ENCODE measurements at places on chromosomes 5 and 9.

- H3K27ac ChIP-seq = peak overlapping the region; percentile 32
- peaks cover 21% of the 10 kb centered on the region for H3K36me3 ChIP-seq
- H3K4me3 ChIP-seq = no peak overlapping the region
- no peak for DNase-seq
- H3K4me1 ChIP-seq = peaks cover 75% of the 10 kb centered on the region
Observed at GRCh38 chr5:143186623-143187022, 216.9 kb downstream of the NR3C1 start.

DNA sequence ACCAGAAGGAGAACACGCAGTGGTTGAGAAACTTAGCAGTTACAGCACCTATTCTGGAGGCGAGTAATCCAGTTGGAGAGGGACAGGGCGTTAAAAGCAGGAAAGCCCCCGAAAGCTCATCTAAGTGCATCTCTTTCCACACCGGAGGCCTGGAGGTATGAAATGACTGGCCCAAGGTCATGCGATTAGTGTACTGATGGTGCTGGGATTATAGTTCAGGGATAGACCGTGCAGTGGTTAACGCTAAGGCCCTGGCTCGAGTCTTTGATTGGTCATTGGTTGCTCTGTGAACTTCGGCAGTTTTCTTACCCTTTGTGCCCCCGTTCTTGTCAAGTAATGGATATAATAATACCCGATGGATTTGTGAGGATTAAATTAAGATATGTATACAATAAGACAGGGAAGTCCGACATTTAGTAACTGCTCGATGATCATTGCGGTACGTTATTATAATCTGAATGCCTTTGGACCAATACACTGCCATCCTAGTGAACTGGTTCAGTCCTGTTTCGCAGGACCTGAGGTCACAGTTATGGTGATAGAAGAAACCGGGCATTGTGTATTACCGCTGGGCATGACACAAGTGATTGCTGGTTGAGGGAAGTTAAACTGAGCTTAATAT is 960 bp downstream of the CANX start:
- H3K27ac ChIP-seq = peak overlapping the region; percentile 99
- peaks cover 22% of the 10 kb centered on the region for H3K36me3 ChIP-seq
- peak overlapping the region; percentile 100 for H3K4me3 ChIP-seq

GRCh38 chr9:72443855-72444254 is 77.6 kb upstream of the TMC1 start:
- H3K4me1 ChIP-seq = peaks cover 43% of the 10 kb centered on the region
- H3K36me3 ChIP-seq = no peaks in the 10 kb centered on the region

- DNase-seq = no peak
- no peaks in the 10 kb centered on the region for H3K27me3 ChIP-seq
- no peak overlapping the region for H3K4me3 ChIP-seq
- no peaks in the 10 kb centered on the region for H3K36me3 ChIP-seq
- no peak overlapping the region for H3K27ac ChIP-seq
- peaks cover 7% of the 10 kb centered on the region for H3K4me1 ChIP-seq
Observed at GRCh38 chr9:70506159-70506558, 91.7 kb upstream of the KLF9 start.

GRCh38 chr5:27458287-27458686 is 419.9 kb upstream of the CDH9 start:
- no peak for DNase-seq
- H3K4me1 ChIP-seq = no peaks in the 10 kb centered on the region
- no peak overlapping the region for H3K27ac ChIP-seq

DNA sequence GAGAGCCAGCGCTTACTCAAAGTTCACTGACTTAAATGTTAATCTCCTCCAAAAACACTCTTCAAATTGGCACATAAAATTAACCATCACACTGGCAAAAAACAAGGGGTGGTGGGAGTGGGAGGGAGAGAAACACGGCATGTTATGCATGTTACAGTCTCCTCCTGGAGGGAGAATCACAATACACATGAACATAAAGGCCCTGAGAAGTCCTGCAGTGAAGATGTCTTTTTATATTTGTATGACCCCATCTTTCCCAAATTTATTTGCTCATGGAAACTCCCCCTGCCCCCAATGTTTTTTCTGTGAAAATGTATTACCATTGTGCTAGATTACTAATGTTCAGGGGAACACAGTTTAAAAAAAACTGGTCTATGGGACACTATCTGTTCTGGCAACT is 37.8 kb upstream of the ANKH start:
- peaks cover 1% of the 10 kb centered on the region for H3K36me3 ChIP-seq
- H3K4me3 ChIP-seq = no peak overlapping the region
- DNase-seq = no peak
- H3K27ac ChIP-seq = no peak overlapping the region
- H3K4me1 ChIP-seq = no peaks in the 10 kb centered on the region

DNA sequence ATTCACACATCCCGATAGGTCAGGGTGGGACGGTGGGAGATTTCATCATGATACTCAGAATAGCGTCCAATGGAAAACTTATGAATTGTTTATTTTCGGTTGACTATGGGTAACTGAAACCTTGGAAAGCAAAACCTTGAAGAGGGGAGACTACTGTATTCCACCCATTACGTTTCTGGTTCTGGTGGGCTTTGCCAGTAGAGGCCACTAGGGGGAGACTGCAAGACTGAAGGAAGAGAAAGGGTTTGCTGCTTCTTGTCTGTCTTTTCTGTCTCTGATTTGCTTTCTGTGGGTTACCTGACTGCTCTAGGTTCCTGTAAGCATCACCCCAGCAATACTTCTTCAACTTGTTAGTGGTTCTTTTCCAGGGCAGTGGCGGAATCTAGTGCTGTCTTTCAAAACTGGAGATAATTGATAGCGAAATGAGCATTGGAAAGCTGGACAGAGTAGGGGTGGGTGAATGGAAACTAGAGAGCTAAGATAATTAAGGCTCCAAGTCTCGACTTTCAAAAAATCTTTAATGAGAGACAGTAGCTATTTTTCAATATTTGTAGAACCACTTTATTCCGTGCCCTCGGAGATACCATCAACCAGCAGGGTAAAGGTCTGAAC is 27.0 kb downstream of the GRIN3A start:
- H3K27ac ChIP-seq = no peak overlapping the region
- no peak for DNase-seq
- H3K36me3 ChIP-seq = no peaks in the 10 kb centered on the region
- no peak overlapping the region for H3K4me3 ChIP-seq

GRCh38 chr9:126166291-126166690 is 160.3 kb upstream of the MVB12B start:
- no peaks in the 10 kb centered on the region for H3K4me1 ChIP-seq
- DNase-seq = no peak
- H3K27me3 ChIP-seq = peaks cover 8% of the 10 kb centered on the region
- no peak overlapping the region for H3K27ac ChIP-seq
- H3K36me3 ChIP-seq = no peaks in the 10 kb centered on the region

DNA sequence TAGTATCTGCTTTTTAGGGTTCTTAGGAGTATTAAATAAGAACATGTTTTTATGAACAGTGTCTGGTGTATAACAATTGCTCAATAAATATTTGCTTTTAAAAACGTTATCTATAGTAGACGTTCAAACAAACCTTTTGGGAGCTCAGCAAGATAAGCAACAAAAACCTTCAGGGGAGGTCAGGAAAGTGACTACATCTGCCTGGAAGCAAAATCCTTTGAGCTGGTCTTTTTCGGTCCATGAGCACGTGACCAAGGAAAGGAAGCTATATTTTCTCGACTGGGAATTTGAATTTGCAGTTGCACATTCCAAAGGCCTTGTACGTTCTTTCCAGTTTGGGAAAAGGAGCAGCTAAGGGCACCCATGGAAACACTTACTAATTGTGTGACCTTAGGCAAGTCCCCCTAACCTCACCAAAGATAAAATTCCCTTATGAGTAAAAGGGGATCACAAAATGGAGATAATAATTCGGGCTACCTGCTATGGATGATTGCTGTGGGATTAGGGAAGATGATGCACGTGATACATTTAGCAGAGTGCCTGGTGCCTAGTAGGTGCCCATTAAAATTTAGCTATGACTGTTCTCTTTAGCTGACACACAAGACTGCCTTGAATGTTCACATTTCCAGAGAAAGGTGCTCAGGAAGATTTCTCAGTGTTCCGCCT is 45.4 kb downstream of the PTTG1 start:
- no peaks in the 10 kb centered on the region for H3K27me3 ChIP-seq
- peak overlapping the region; percentile 100 for H3K27ac ChIP-seq
- H3K4me3 ChIP-seq = peak overlapping the region; percentile 100
- DNase-seq = no peak
- H3K4me1 ChIP-seq = peaks cover 67% of the 10 kb centered on the region

- no peak overlapping the region for H3K27ac ChIP-seq
- H3K4me3 ChIP-seq = no peak overlapping the region
- no peaks in the 10 kb centered on the region for H3K27me3 ChIP-seq
- no peaks in the 10 kb centered on the region for H3K4me1 ChIP-seq
- DNase-seq = no peak
- H3K36me3 ChIP-seq = peaks cover 24% of the 10 kb centered on the region
Observed at GRCh38 chr5:80820685-80821084, 139.5 kb upstream of the RASGRF2 start.

GRCh38 chr5:28766565-28767158 is 1728.3 kb upstream of the CDH9 start:
- H3K27me3 ChIP-seq = no peaks in the 10 kb centered on the region
- no peak for DNase-seq
- H3K4me3 ChIP-seq = no peak overlapping the region
- no peaks in the 10 kb centered on the region for H3K36me3 ChIP-seq
- H3K4me1 ChIP-seq = no peaks in the 10 kb centered on the region
- no peak overlapping the region for H3K27ac ChIP-seq

- H3K4me3 ChIP-seq = peak overlapping the region; percentile 98
- H3K36me3 ChIP-seq = peaks cover 31% of the 10 kb centered on the region
- peak; percentile 57 for DNase-seq
- H3K27me3 ChIP-seq = no peaks in the 10 kb centered on the region
Observed at GRCh38 chr5:98927242-98927988, 1.4 kb downstream of the CHD1 start.

DNA sequence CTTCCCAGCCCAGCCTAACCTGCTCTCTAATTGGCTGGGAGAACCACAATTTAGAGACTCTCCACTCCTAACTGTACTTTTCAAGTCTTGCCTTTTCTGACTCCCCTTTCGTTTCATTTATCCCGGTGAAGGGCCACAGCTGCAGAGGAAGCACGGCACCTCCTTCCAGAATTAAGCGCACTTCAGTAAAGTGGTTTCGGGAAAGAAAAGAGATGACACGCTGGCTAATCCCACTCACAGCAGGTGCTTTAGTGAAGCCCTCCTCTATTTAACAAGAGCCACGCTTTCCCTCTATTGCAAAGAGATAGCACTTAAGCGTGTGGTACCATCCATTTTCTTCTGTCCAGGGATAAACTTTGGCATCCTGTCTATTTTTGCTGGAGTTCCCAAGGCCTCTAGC is 4.8 kb downstream of the DNAH5 start:
- no peak for DNase-seq
- no peaks in the 10 kb centered on the region for H3K27me3 ChIP-seq
- no peak overlapping the region for H3K27ac ChIP-seq

DNA sequence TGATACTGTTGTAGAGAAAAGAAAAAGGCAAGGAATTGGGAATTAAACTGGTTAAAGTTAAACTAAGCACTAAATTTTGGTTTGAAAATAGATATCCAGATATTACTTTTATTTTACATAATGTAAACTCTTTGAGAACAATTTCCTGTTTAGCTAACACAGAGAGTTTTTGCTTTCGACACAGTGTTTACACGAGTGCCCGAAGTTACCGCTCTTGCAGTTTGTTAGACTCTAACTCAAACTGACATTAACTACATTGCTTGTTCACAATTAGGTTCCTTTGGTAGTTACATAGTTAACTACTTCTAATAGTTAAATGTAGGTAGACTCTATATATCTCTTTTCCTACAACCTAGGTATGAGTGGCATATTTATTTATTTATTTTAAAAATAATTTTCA is 117.1 kb upstream of the CHD1 start:
- no peak overlapping the region for H3K4me3 ChIP-seq
- no peak overlapping the region for H3K27ac ChIP-seq
- H3K36me3 ChIP-seq = peaks cover 8% of the 10 kb centered on the region
- H3K27me3 ChIP-seq = peaks cover 5% of the 10 kb centered on the region
- no peaks in the 10 kb centered on the region for H3K4me1 ChIP-seq
- DNase-seq = no peak

DNA sequence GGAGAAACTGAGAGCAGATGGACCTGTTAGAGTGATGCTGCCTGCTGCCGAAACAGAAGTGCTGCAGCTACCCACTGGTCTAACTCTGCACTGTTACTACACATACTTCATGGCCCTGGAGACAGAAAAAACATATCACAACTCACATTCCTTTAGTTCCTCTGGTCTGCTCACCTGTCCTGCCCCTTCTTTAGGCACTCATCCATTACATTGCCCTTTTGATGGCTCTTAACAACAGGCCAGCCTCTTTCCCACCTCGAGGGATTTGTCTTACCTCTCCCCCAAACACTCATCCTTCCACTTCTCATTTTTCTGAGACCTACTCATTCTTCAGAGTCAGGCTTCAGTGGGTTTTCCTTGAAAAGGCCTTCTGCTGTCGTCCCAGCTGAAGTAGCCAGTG is 49.2 kb downstream of the KCTD16 start:
- H3K4me1 ChIP-seq = no peaks in the 10 kb centered on the region
- no peak overlapping the region for H3K27ac ChIP-seq
- no peak overlapping the region for H3K4me3 ChIP-seq
- H3K27me3 ChIP-seq = peaks cover 5% of the 10 kb centered on the region
- no peak for DNase-seq

- peaks cover 11% of the 10 kb centered on the region for H3K36me3 ChIP-seq
- H3K27ac ChIP-seq = peak overlapping the region; percentile 81
- no peak overlapping the region for H3K4me3 ChIP-seq
- H3K27me3 ChIP-seq = no peaks in the 10 kb centered on the region
- H3K4me1 ChIP-seq = peaks cover 14% of the 10 kb centered on the region
Observed at GRCh38 chr5:400282-401145, 42.5 kb upstream of the EXOC3 start.

GRCh38 chr5:89313804-89314588 is 431.0 kb upstream of the MEF2C start:
- no peak for DNase-seq
- no peaks in the 10 kb centered on the region for H3K4me1 ChIP-seq
- H3K27ac ChIP-seq = peak overlapping the region; percentile 24
- no peaks in the 10 kb centered on the region for H3K27me3 ChIP-seq
- no peak overlapping the region for H3K4me3 ChIP-seq
- no peaks in the 10 kb centered on the region for H3K36me3 ChIP-seq

- peaks cover 13% of the 10 kb centered on the region for H3K4me1 ChIP-seq
- peaks cover 1% of the 10 kb centered on the region for H3K36me3 ChIP-seq
- H3K4me3 ChIP-seq = no peak overlapping the region
- H3K27ac ChIP-seq = no peak overlapping the region
- peaks cover 19% of the 10 kb centered on the region for H3K27me3 ChIP-seq
- DNase-seq = no peak
Observed at GRCh38 chr9:22170556-22170955, 161.5 kb upstream of the CDKN2B start.

GRCh38 chr5:58794875-58795274 is 212.0 kb downstream of the RAB3C start:
- no peak overlapping the region for H3K27ac ChIP-seq
- no peak overlapping the region for H3K4me3 ChIP-seq
- H3K27me3 ChIP-seq = peaks cover 2% of the 10 kb centered on the region
- no peaks in the 10 kb centered on the region for H3K36me3 ChIP-seq
- DNase-seq = no peak

- H3K4me1 ChIP-seq = no peaks in the 10 kb centered on the region
- no peak overlapping the region for H3K4me3 ChIP-seq
- no peaks in the 10 kb centered on the region for H3K36me3 ChIP-seq
Observed at GRCh38 chr5:3222924-3223323, 372.7 kb upstream of the IRX1 start.

- no peak for DNase-seq
Observed at GRCh38 chr5:19619571-19619970, 368.4 kb downstream of the CDH18 start.

- no peak for DNase-seq
- no peaks in the 10 kb centered on the region for H3K36me3 ChIP-seq
- no peaks in the 10 kb centered on the region for H3K27me3 ChIP-seq
- no peak overlapping the region for H3K4me3 ChIP-seq
- no peaks in the 10 kb centered on the region for H3K4me1 ChIP-seq
Observed at GRCh38 chr5:94243612-94244011, 374.8 kb downstream of the KIAA0825 start.
